Frontal cortex (tissue), 4 donors: ENCODE measurements at places on chromosomes 7 and 10. TPM values are rescaled to one million over a fixed set of nuclear protein-coding genes. Genes with fewer than 3 reads are reported as not detected.

The GSTK1 gene
- 24.9 TPM for total RNA-seq

The TNS3 gene
- 6.1 TPM for total RNA-seq

The TM9SF3 gene
- total RNA-seq = 130 TPM

The MBLAC1 gene
- total RNA-seq = 4.9 TPM

The CASP7 gene
- 2.0 TPM for total RNA-seq

The PDE6C gene
- total RNA-seq = not detected

The ZNF277 gene
- total RNA-seq = 67.3 TPM

The RNF148 gene
- 0.41 TPM for total RNA-seq

The MOSPD3 gene
- 9.0 TPM for total RNA-seq

The SMIM30 gene
- total RNA-seq = 24.5 TPM

The CALCR gene
- total RNA-seq = under 0.01 TPM

The C10orf90 gene
- total RNA-seq = 0.41 TPM

The BAIAP2L1 gene
- total RNA-seq = under 0.01 TPM

The XRCC2 gene
- total RNA-seq = 2.9 TPM

The ATG9B gene
- 2.4 TPM for total RNA-seq

The ITPRID1 gene
- 1.2 TPM for total RNA-seq

The CCL24 gene
- not detected for total RNA-seq
